Fibroblast of the conjunctiva (primary cell): ENCODE measurements at places on chromosomes 4 and X.
A peak's percentile ranks its signal among the peaks of the same experiment; 100 is the strongest.

DNA sequence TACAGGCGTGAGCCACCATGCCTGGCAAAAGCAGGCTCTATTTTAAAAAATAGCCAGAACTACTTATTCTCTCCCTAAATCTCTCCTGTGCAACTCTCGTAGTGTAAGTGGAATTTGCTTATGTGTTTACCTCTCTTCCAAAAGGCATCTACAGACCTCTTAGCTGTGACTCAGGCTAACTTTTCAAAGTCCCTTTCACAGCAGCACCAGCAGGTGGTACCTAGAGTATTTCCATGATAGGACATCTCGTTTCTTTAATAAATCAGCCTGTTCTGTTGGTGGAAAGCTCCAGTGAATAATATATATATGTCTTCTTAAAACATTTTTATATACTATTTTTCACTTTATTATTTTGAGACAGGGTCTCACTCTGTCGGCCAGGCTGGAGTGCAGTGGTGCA lies 89.0 kb downstream of the NSUN7 start:
- DNase-seq: no peak

GRCh38 chr4:18021470-18021719 lies 160 bp downstream of the LCORL start:
- no peak for DNase-seq

DNA sequence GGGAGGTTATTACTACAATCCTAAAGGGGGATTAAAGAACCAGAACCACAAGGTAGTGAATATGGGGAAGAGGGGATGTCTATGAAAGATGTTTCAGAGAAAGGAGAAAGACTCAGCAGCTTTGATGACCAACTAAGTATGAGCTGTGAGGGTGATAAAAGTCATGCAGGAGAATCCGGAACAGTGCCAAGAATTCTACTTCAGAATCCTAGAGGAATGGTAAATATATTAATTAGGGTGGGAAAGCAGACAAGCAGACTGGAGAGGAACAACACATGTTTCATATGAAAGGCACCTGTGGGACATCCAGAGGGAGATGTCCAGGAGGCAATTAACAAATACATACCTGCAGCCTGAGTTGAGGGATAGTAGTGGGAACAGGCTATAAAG lies 642.2 kb upstream of the DIPK2B start:
- no peak for DNase-seq

GRCh38 chr4:78534286-78534955 lies 17.1 kb upstream of the ANXA3 start:
- DNase-seq: no peak

GRCh38 chr4:153222707-153223426 lies 18.6 kb downstream of the TRIM2 start:
- DNase-seq: no peak

DNA sequence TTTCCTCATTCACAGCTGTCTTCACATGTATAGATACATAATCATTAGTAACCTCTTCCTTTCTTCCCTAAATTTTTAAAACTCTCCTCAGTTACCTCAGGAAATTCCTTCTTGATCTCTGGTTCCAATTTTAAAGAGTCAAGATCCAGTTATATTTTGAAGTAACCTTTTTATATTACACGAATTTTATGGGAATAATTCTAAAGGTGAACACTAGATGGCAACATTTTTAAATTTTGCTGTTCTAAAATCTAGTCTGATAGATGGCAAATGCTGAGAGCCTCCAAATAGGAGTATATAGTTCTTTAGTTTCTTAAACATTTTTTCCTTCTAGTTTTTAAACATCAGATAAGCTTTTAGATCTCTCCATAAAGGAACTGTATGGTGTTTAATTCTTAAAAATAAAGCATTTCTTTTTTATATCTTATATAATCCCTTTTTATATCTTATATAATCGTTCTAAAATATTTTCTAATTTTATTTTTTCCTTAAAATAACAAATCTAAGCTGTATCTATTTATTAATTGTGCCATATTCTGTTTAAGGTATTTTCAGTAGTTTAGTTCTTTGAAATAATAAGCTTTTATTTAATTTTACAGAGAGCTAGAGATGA lies 37.9 kb upstream of the PAPSS1 start:
- peak; percentile 21 for DNase-seq

DNA sequence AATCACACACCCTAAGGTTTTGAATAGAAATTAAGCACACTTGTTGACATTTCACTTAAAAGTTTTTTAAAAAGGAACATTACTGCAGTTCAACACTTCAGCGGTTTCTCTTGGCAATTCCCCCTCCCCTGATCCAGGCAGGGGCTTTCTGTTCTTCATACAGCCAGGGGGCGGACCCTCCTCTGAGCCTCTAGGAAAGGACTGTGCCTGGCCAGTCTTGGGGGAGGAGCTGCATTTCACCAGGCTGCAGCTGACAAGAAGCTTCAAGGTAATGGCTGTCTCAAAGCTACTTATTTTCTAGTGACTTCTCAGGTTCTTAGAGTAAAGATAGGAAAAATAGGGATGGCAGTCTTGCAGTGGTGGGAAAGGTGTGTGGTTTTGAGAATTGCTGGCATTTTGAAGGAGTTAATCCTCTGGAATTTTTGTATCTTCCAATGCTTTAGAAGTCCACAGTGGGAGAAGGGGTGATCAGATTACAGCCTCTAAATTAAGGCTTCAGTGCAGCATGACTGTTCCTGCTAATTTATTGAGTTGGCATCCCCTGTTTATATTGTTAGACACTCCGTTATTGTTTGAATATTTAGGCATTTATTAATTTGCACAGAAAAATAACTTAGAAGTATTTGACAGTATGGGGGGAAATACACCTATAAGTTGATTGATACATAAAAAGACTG lies 33.5 kb downstream of the PWWP3B start:
- DNase-seq: no peak

DNA sequence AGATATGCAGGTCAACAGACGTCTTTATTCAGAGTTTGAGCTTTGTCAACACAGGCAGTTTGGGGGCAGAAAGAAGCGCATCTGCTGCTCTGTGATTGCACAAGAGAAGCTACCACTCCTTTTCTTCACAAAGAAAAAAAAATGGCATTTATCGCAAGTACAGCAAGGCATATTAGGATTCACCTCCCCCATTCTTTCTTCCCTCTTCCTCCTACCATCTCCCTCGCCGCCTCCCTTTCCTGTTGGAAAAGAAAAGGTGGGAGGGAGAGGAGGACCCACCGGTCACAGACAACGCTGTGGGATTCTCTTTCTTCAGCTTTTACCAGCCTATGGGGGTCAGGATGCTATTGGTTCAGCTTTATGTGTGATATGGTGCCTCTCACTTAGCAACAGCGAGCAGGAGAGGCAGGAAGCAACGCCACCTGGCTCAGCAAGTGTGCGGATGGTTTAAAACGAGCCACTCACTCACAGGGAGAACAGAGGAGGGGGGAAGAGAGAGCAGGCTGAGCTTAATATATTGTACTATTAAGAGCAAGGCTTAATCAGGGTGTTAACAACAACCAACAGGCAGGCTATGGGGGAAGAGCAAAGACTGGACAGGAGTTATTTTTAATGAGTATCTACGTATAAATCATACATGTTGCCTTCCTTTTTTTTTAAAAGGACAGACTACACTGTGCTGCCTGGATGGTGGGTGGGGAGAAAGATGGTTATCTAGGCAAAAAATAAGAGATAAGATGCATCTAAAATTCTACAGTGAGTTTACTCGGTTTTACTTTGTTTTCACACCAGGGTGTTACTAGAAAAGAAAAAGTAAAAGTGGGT lies 104.7 kb downstream of the MAML3 start:
- no peak for DNase-seq

DNA sequence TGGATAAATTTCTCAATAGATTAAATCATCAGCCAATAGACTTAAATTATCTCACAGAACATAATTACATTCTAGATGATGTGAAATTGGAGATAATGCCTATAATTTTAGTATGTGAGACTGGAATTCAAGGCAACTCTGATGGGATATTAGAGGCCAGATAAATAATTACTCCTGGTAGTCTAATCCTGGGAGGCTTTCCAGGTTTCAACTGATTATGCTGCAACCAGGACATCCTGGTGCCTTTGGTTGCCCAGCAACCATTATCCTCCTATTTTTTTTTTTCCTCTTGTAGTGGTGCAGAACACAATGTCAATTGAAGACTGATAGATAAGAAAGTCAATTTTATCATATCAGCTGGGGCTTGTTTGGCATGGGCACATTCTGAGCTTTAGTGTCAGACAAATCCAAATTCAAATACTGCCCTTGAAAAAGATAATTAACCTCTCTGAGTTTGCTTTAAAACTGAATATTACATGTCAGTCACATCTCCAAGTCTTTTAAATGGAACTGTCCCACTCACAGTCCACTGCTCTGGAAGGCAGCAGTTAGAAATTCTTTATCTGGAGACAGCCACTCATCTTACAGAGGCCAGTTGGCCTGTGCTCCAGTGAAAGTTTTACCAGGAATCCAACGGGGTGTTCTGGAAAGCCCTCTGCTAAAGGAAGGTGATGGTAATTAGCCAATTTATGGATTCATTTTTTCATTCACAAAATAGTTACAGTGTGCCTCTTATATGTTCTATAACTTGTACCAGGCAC lies 95.3 kb upstream of the GUCY1A1 start:
- DNase-seq: no peak

GRCh38 chrX:131853440-131853839 lies 169.7 kb upstream of the STK26 start:
- DNase-seq: no peak
